Motor neuron (in vitro differentiated cells): ENCODE measurements at places on chromosomes 12 and 14.

- ATAC-seq, result no peak
Measured at GRCh38 chr12:93020631-93021597, 91.8 kb upstream of the EEA1 start.

- ATAC-seq, result no peak
Measured at GRCh38 chr14:101349108-101349507, 212.2 kb upstream of the DIO3 start.

DNA sequence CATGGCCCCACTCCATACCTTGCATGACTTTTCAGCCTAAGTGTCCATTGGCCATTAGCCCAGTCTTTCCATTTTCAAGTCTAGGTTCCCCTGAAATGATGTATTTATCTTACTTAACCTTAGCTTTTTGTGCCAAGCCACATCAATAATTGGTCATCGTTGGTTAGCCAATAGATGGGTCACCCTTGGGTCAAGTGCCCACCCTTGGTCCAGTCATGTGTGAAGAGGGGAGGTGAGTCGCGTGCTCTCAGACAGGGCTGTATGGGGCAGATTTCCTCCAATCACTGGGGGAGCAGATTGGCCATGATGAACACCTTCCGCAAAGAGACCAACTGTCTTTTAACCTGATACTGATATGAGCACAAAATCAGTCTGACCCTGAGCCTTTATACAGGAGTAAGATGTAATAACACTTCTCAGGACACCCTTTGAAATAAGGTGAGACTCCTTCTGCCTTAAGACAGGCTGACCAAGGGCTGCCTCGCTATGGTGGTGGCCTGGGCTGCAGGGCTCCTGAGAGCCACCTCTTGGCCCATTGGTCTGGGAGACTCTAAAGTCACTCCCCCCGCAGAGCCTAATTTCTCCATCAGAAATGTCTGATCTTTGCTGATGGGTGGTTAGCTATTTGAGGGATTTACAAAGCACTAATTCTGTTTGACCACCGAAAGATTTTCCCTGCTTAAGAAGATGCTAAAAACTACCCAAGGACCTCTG lies 143.2 kb downstream of the ZFP36L1 start:
- no peak for ATAC-seq

DNA sequence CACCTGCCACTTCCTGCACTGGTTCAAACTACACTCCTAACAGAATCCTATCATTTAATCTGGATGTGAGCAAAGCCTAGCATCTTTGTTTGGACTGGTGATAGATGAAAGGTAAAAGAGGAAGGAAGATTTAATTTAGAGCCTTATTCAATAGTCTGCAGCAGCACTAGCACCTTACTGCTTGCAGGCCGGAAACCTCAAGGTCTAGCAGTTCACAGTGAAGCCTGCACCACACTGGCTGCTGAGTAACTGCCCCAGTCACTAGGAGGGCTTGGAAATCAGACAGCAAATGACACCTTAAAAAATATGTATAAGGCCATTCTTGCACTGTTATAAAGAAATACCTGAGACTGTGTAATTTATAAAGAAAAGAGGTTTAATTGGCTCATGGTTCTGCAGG lies 358.0 kb downstream of the DAD1 start:
- ATAC-seq, result no peak

DNA sequence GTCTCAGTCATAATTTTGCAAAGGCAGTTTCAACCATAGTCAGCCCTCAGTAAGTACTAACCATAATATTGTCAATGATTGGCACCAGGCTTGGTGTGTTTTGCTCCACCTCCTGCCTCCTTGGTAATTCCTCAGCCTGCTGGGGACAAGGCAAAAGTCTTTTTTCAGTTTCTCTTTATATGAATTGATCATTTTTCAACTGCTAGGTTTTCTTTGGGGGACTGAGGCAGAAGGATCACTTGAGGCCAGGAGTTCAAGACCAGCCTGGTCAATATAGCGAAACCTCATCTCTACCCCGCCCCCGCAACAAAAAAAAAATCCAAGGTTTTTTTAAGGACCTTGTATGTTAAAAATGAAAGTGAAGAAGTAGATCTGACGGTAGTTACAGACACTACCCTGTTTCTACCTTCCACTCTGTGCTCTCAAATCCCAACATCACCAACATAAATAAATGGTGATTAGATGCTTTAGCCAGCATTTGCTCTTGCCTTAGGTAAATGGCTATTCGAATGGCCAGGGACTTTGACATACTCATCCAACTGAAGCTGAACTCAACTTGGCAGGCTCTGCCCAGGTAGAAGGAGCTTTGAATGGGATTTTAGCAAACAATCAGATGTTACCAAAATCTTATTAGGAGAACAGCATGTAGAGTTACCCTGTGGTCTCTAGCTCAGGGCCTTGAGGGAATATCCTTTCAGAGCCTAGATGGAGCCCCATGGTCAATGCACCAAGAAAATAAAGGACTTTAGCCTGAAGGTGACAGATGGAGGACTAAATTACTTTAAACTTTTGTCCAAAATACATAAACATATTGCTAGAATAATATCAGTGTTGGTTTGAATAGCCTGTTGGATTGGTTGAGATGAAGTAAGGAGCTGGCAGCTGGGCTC lies 126.9 kb upstream of the AMIGO2 start:
- no peak for ATAC-seq

DNA sequence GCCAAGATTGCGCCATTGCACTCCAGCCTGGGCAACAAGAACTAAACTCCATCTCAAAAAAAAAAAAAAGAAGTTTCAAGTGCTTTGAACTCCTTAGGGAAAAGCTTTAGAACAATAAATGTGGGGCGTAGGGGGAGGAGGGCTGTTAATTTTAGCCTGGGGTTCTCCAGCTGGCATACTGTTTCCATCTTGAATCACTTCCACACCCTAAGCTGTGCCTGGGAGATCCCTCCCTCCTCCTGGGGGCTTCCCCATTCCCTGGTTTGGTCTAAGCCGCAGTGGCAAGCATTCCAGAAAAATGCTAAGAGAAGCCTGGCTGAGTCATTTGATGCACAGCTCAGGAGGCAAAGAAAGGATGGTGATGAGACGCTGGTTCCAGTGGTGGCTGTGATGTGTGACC lies 2.3 kb upstream of the ZNF384 start:
- ATAC-seq, result no peak

DNA sequence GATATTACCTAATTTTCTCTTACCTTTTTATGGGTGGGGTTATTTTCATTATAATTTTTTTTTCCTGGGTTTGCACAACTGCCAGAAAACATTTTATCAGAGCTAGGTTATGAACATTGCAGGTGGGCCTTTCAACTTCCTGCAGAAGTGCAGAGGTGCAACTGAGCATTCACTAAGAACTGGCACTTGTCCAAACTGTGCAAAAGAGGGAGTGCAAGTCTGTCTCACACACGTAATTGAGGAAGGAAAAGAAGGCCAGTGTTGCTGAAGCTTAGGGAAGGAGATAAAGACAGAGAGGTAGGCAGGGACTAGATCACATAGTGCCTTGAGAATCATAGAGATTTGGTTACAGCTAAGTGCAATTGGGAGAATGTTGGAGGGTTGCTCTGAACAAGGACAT lies 14.1 kb upstream of the AMN1 start:
- no peak for ATAC-seq

DNA sequence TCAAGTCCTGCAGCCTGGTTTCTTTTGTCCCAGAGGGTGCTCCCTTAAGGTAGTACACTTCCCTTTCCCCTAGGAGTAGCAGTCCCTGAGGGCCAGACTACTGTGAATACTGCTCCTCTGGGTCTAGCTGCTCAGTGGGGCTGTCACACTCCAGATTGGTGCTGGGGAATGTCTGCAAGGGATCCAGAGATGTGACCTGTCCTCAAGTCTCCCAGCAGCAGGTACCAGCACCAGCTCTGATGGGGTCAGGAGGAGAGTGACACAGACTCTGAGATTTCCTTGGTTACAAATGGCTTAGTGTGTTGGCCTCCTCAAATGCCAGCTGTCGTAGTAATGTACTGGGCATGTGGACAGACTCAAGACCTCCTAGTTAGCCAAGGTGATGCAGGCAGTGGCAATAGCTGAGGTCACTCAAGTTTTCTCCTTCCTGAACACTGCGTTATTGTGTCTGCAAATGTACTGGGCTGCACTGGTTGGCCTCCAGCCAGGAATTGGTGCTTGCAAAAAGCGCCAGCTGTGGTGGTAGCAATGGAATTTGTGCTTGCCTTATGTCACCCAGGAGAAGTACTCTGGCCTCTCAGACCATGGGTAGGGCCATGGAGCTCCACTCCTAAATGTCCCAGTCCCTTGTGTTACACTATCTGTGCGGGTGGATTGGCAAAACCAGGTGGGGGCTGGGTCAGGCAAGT lies 36.4 kb upstream of the AEBP2 start:
- peak; percentile 78 for ATAC-seq

GRCh38 chr12:2101771-2102170 lies 49.0 kb downstream of the CACNA1C start:
- ATAC-seq, result no peak

DNA sequence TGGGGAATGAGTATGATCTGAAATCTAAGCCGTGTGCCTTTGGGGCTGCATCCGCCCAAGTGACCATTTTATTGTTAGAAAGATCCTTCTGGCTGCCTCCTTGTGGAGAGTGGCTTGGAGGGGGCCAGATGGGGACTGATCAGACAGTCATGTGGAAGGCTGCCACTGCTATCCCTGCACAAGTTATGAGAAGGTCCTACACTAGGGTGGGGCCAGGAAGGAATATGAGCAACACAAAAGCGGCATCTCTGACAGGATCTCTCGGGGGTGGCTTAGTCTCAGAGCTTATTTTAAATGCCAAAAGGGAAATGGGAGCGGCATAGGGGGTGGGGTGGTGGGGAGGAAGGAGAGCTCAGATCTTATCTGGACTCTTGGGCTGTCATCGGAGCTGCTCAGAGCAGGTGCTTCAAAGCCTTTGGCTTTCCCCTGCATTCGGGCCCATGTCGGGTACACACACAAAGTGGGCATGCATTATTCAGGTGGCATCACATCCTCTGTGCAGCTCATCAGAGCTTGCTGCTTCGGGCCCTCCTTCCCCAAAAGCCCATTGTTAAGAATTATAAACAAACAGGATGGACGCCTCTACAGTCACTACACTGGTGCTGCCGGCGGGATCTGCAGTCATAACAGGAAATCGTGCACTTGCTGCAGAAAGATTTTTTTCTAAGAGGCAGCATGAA lies 805.4 kb downstream of the VRK1 start:
- ATAC-seq, result no peak

DNA sequence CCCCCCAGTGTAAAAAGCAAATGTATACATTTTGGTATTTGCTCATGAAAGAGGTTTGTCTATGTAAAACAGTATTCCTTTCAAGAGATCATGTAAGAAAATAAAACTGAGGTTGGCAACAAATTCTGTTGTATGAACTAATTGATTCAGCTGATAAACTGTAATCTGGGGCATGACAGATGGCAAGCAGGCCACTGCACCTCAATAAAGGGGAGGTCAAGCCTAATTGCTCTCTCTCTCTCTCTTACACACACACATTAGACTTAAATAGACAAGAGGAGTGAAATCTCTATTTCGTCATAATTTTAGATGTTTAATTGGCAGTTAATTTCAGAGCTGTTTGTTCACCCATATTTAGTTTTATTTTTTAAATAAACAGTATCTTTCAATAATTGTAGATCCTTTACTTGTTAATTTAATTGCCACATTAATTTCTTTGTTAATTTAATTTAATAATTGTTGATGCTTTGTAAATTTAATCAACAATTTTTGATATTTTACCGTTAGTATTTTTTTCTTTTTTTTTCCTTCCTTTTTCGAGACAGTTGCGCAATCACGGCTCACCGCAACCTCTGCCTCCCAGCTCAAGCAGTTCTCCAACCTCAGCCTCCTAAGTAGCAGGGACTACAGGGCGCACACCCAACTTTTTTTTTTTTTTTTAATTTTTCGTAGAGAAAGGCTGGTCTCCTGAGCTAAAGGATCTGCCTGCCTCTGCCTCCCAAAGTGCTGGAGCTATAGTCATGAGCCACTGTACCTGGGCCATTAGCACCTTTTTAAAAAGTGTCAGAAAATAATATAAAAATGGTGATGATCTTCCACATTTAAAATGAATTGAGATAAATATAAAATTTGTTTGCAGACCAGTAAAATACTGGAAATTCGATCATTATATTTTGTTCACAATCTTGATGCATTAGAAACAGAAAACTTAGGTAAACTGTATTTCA lies 577.7 kb downstream of the SLC16A7 start:
- peak; percentile 63 for ATAC-seq

GRCh38 chr14:51821822-51822221 lies 38.6 kb upstream of the GNG2 start:
- ATAC-seq, result peak; percentile 30

GRCh38 chr12:31479516-31480210 lies 111.3 kb downstream of the DENND5B start:
- no peak for ATAC-seq

DNA sequence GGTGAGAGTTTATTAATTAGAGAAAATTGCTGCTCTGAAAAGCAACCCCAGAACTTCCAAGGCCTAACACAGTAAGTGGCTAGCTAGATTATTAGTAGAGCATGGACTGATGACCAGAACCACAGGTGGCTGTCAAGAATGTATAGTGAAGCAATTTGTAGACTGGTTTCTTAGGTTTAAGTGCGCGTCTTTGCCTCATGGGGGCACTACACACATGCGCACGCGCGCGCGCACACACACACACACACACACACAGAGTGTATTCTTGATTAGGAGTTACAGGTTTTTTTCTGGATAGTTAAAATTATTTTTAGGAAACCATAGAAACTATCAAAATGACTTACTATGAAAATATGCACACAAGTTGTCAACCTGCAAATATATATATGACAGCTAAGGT lies 66.5 kb downstream of the BHLHE41 start:
- no peak for ATAC-seq

DNA sequence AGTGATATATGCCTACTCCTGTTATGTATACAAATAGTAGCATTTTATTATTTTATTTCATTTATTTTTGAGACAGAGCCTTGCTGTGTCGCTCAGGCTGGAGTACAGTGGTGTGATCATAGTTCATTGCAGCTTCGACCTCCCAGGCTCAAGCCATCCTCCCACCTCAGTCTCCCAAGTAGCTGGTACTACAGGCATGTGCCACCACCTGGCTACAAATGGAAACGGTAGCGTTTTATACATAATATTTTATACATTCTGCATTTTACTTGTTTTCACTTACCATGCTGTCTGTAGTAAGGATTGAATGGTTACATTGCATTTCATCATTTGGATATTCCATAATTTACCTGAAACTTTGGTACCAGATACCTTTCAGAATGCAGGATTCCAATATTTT lies 14.1 kb downstream of the C1R start:
- ATAC-seq, result no peak
